ENCODE measurements at places on chromosomes 7 and 10. TPM values are rescaled to one million over a fixed set of nuclear protein-coding genes. Genes with fewer than 3 reads are reported as not detected.

Gene CRYGN
- 1.0 TPM for total RNA-seq

- peak; percentile 41 for DNase-seq
- H3K4me1 ChIP-seq: peaks cover 3% of the 10 kb centered on the region
- no peak overlapping the region for H3K27ac ChIP-seq
These were observed 872.4 kb downstream of the LRMDA start for GRCh38 chr10:76303682-76304316.

Gene TRIM50
- total RNA-seq: not detected

DNA sequence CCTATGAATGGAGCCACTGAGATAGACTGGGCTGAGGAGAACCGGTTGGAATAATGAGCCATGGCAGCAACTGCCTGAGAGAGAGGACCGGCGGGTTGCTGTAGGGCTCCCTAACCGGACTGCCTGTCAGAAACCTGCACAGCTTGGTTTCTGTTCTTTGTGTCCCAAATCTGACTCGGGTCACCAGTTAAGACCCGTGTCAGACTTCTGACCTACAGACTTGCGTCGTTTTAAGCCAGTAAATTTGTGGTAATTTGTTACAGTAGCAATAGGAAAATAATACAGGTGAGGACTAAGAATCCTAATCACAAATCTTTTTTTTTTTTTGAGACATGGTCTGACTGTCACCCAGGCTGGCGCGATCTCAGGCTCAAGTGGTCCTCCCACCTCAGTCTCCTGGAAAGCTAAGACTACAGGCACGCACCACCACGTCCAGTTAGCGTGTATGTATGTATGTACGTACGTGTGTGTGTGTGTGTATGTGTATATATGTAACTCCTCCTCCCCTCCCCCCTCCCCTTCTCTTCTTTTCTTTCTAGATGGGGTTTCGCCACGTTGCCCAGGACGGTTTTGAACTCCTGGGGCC, 672 bp upstream of the DDX56 start:
- peak overlapping the region; percentile 72 for H3K27ac ChIP-seq
- peak overlapping the region; percentile 89 for H3K4me3 ChIP-seq
- no peak for DNase-seq
- H3K4me1 ChIP-seq: peaks cover 9% of the 10 kb centered on the region
- H3K27me3 ChIP-seq: no peaks in the 10 kb centered on the region
- H3K36me3 ChIP-seq: peaks cover 39% of the 10 kb centered on the region

DNA sequence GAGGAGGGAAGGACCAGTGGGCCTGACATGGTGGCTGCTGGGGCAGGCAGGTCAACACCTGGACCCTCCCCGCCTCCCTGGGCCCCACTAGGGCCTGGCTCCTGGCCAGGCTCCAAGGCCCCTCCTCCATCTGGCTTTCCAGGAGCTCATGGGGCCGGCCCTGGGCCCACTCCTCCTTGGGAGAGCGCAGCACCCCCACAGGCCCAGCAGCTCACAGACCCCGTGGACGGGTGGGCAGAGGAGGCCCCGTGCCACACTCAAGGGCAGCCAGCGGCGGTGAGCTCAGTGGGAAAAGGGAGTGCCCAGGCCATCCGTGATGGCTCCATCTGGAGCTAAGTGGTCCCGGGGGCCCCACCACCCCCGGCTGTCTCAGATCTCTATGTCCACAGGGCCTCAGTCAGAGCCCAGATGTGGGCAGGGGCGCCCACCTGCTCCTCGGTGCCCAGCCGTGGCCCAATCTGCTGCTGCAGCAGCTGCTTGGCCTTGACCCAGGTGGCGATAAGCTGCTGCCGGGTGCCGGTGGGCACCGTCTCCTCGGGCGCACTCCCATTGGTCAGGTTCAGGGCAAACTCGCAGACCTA, 32.8 kb downstream of the CFAP46 start:
- H3K36me3 ChIP-seq: no peaks in the 10 kb centered on the region
- no peak for DNase-seq
- peaks cover 2% of the 10 kb centered on the region for H3K4me1 ChIP-seq
- no peak overlapping the region for H3K4me3 ChIP-seq
- H3K27me3 ChIP-seq: no peaks in the 10 kb centered on the region
- H3K27ac ChIP-seq: no peak overlapping the region

GRCh38 chr7:1144269-1144771, 15.7 kb downstream of the ZFAND2A start:
- H3K36me3 ChIP-seq: no peaks in the 10 kb centered on the region
- H3K27ac ChIP-seq: no peak overlapping the region
- no peaks in the 10 kb centered on the region for H3K4me1 ChIP-seq
- H3K27me3 ChIP-seq: no peaks in the 10 kb centered on the region

Gene ERVW-1
- total RNA-seq: not detected

Gene NFE2L3
- 62.6 TPM for total RNA-seq

Gene GHRHR
- total RNA-seq: 6.5 TPM

DNA sequence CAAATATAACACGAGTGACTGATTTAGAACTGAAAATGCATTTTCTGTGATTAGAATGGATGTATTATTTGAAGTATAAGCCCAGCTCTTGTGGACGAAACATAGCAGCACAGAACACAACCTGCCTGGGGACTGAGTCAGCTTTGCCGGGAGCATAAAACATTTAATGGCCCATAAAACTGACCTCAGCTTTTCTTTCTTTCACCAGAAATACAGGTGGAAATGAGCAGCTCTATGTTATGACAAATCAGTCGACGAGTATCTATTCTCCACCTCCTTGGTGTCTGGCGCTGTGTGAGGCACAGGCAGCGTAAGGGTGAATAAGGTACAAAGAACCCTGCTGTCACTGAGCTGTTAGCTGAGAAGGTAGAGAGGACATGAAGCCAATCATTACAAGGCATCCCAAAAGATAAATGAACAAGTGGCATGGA, 471.6 kb upstream of the AKR1E2 start:
- no peak overlapping the region for H3K27ac ChIP-seq
- H3K36me3 ChIP-seq: no peaks in the 10 kb centered on the region
- no peak for DNase-seq
- H3K27me3 ChIP-seq: no peaks in the 10 kb centered on the region
